ENCODE measurements at places on chromosomes 3 and 15.

- DNase-seq, result no peak
These were observed 7.9 kb upstream of the STAB1 start for GRCh38 chr3:52487050-52487787.

GRCh38 chr3:54146506-54147239, 24.3 kb downstream of the CACNA2D3 start:
- peak; percentile 18 for DNase-seq

GRCh38 chr3:134941820-134942219, 146.8 kb downstream of the EPHB1 start:
- DNase-seq, result no peak

- no peak for DNase-seq
These were observed 186.6 kb upstream of the FEZF2 start for GRCh38 chr3:62559831-62560445.

DNA sequence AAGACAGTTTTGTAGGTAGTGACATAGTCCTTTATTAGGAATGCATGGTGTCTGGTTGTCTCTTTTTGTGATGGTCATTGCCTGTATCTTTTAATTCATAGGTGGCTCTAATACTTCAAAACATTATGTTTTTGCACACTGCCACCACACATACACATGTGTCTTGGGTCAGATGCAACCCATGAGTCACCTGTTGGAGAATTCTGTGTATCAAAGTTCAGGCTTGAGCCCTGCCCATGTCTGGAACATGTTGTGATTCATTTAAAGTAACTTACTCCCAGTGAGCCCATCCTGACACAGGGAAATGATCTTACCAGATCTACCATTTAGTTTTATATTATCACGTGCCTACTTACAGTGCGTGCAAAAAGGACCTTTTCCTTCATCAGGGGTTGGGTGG, 142.7 kb downstream of the GHSR start:
- DNase-seq, result no peak

- DNase-seq, result no peak
These were observed 38.9 kb downstream of the SLC25A26 start for GRCh38 chr3:66259566-66260255.

GRCh38 chr3:45753095-45753494, 43.2 kb downstream of the SLC6A20 start:
- DNase-seq, result no peak

DNA sequence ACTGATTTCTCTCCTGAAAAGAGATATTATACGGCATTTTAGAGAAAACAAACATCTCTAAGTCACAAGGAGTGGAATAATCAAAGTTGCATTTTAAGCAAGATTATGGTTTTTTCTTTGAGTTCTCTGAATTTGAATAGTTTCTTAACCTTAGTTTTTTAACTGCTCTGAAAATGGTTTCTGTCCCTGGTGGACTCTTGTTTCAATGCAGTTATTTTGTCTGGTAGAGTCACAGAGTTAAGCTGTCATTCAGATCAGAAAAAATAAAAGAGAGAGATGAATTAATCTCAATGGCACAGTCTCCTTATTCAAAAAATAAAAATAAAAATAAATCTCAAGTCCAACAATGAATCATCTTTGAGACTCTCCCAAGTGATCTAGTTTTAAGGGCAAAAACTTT, 19.0 kb downstream of the AGTR1 start:
- no peak for DNase-seq

GRCh38 chr15:69955240-69955894, 142.3 kb downstream of the TLE3 start:
- DNase-seq, result no peak

DNA sequence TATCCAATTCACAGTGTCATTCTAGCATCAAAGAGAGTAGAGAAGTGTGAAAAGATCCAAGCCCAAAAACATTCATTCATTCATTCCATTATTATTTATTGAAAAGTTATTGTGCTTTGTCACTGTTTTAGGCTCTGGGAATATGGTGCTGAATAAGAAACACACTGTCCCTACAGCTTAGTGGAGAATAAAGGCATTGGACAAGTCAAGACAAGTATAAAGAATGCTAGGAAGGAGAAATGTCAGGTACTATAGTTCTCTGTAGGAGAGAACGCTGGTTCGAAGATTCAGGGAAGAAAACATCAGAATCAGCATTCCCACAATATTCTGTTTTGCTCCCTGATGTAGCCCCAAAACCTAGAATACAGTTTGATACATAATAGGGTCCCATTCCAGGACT, 128.8 kb upstream of the CHRM5 start:
- no peak for DNase-seq

- DNase-seq, result no peak
These were observed 105.6 kb upstream of the SLC4A7 start for GRCh38 chr3:27589795-27590194.

- DNase-seq, result no peak
These were observed 18.2 kb downstream of the EIF3J start for GRCh38 chr15:44554934-44555723.

DNA sequence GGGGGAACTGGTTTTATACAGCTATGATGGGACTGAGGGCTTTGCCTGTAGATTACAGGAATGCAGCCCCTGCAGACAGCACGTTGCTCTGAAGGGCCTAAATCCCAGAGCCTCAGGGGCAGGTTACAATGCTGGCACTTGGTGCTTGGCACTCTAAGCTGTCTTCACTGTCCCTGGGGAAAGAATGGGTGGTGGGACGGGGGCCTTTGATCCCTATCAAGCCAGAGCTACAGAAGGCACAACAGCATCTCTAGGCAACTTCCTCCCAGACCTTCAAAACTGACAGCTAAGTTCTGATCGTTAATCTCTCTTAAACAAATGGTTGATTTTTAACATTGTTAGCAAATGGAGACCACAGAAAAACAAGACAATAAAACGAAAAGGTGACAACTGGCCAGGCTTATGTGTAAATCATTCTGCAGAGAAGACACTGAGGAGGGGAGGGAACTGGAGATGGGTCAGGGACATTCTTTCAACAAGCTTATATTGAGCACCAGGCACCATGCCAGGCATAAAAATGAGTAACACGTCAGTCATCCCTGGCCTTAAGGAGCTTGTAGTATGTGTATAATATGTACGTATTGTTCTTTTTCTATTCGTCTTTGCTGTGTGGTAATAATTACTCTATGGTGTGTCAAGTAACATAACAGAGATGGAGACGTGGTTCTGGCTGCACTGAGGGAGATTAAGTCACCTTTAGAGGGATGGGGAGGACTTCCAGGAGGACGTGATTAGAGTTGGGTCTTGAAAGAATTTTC, 49.1 kb downstream of the CA12 start:
- DNase-seq, result no peak

DNA sequence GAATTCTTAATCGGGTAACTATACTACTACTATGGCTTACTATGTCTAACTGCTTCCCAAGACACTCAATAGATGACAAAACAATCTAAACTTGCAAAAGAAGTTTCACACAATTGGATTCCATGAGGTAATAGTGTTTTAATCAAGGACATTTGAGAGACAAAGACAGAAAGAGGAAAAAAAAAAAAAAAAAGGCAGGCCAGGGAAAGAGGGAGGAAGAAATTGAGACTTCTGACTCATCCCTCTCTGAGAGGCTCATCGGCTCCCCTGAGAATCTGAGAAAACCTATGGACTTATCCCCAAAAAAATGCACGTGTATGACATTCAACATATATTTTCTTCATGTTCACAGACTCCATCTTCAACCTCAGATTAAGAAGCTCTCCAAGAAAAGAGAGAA, 61.0 kb downstream of the SCAPER start:
- no peak for DNase-seq

GRCh38 chr15:95565690-95566089, 764.8 kb upstream of the NR2F2 start:
- DNase-seq, result peak; percentile 41

- no peak for DNase-seq
These were observed 15.4 kb downstream of the CLK3 start for GRCh38 chr15:74631087-74631385.

GRCh38 chr3:155243512-155243921, 50.0 kb downstream of the STRIT1 start:
- no peak for DNase-seq

DNA sequence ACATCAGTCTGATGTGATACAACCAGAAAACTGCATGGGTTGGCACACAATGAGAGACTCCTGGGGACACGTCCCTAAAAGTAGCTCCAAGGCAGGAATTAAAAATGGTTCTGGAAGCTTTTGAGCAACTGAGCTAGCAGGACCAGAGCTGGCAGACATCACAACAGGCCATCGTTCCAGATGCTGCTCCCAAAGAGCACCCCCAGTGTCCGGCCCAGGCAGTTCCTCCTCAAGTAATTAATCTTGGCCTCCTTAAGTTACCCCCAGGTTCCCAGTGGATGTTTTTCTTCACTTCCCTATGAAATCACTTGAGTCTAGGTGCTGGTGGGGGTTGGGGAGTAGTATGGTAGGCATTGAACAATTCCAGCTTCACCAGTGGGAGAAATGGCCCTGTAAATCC, 711.6 kb downstream of the MECOM start:
- DNase-seq, result no peak

DNA sequence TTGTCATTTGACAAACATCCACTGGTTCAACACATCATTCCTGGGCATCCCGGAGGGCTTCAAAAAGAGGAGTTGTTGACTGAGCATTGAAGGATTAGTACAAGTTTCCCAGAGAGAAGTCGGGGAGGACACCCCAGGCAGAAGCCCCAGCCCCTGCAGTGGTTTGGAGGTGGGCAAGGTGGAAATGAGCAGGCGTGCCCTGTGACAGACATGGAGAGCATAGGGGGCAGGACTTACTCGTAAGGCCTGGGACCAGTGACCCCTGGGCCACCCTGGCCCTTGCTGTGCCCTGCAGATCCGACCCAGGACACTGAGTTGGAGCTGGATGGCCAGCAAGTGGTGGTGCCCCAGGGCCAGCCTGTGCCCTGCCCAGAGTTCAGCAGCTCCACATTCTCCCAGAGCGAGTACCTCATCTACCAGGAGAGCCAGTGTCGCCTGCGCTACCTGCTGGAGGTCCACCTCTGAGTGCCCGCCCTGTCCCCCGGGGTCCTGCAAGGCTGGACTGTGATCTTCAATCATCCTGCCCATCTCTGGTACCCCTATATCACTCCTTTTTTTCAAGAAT, 5.9 kb downstream of the PARP3 start:
- no peak for DNase-seq

GRCh38 chr3:25782938-25783660, at the start of gene NGLY1:
NGLY1 (minus strand) TSS chr3:25783443; CDS start chr3:25783390, 53 bp downstream.
- DNase-seq, result peak; percentile 47

DNA sequence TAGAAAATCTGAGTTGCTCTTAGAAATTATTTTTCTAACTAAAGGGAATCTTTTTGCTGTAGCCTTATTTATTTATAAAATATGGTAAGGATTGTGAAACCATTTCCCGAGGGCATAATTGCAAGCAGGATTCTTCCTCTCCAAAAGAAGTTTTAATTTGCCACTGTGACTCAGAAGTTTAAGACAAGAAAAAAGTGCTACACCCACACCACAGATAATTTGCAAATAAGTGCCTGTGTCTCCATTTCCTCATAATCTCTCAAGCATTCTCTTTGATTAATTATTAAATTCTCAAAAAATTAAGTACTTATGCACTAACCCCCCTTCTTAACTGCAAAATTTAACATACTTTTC, 43.6 kb downstream of the RASA2 start:
- no peak for DNase-seq

- no peak for DNase-seq
These were observed 50.0 kb downstream of the ABCC5 start for GRCh38 chr3:183967693-183968092.

- DNase-seq, result no peak
These were observed 100.7 kb downstream of the SMARCC1 start for GRCh38 chr3:47681016-47681415.

GRCh38 chr15:28273468-28273867, 48.5 kb downstream of the HERC2 start:
- DNase-seq, result no peak

DNA sequence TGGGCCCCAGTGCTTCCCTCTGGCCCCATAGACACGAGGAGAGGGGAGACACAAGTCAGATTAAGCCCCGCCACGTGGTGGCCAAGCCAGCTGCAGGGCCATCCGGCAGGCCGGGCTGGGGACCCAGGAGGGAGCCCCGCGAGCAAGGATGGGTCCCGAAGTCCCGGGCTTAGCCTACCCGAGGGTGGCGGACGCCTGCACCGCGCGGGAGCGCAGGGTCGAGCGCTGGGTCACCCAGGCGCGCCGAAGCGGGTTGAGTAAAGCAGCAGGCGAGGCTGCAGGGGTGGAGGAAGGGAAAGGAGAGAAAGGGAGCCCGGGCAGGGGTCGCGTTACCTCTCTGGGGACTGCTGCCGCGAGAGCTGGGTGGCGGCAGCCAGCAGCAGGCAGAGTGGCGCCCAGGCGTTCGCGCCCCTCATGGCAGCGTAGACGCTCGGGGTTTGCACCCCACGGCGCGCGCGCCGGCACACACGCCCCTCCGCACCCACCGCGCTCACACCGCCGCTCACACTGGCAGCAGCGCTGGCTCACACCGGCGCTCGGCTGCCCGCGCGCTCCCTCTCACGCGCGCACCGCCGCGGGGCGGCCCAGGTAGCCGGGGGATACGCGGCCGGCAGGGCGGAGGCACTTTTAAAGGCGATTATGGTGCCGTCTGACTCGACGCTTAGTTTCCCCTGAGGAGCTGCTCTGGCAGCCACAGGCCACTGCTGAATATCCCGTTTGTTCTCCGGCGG, at the start of gene PCOLCE2:
Gene PCOLCE2 (minus strand): TSS at position 603 of the 731 bp plus-strand sequence. CDS start 187 bp downstream, at position 416.
- peak; percentile 78 for DNase-seq

DNA sequence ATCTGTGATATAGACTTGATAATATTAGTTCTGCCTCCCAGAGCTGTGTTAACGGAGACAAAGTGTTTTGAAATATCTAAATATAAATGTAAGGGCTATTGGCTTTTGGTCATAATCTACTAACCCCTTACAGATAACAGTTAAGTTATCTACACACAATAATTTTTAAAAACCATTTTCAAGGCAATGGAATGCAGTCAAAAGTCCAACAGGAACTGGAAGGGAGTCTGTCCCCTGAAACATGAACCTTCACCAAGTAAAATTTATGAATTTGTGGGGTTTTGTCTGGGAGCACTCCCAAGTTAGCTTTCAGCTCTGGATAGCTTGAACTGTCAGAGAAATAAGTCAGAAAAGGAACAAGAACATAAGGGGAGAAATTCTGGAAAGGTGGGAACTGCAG, 312.3 kb upstream of the ICE2 start:
- DNase-seq, result no peak

DNA sequence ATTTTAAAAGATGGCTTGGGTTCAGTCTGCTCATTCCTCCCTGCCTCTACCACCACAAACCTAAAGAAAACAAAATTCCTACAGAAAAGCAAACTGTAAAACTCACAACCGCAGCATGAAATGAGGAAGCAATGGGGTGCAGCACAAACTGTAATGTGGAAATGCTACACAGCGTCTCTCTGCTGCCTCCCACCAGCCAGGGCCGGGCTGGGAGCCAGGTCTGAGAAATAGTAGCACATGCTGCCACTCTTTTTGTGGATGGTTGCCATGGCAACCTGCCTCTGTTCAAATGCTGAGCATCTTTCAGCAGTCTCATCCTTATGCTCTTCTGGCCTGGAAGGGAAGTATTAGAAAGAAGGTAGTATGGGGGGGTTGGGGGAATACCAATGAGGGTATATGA, 55.4 kb downstream of the EOMES start:
- peak; percentile 33 for DNase-seq

GRCh38 chr3:194494951-194495374, 8.2 kb upstream of the ATP13A3 start:
- DNase-seq, result no peak

- DNase-seq, result no peak
These were observed 3.7 kb upstream of the WDR82 start for GRCh38 chr3:52281981-52282801.
